SW 1271 (cell line): ENCODE measurements at places on chromosomes 2 and 18.

DNA sequence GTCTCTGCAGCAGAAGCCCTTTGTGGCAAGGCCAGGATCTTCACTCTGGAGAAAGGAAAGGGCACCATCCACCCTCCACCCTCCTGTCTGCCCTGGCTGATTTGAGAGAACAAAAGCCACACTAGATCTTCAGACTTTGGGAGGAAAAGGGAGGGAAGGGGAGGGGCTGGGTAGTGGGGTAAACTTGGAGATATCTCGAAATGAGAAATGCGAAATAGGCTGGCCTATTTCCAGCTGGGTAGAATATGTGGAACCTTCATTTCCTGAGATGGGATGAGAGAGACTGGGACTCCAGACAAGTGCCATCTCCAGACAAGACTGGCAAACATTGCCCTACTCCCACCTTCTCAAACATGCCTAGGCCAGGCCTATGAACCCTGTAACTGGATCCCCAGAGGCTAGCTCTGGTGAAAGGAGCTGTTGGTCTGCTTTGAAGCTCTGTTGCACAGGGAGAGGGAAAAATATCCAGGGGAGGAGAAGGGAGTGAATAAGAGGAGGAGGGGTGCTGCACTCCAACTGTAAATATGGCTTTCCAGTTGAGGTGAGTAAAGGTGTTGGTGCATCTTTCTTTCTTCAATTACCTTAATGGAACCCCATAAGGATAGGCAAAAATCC is 1.7 kb downstream of the HOXD12 start:
- DNase-seq: no peak

DNA sequence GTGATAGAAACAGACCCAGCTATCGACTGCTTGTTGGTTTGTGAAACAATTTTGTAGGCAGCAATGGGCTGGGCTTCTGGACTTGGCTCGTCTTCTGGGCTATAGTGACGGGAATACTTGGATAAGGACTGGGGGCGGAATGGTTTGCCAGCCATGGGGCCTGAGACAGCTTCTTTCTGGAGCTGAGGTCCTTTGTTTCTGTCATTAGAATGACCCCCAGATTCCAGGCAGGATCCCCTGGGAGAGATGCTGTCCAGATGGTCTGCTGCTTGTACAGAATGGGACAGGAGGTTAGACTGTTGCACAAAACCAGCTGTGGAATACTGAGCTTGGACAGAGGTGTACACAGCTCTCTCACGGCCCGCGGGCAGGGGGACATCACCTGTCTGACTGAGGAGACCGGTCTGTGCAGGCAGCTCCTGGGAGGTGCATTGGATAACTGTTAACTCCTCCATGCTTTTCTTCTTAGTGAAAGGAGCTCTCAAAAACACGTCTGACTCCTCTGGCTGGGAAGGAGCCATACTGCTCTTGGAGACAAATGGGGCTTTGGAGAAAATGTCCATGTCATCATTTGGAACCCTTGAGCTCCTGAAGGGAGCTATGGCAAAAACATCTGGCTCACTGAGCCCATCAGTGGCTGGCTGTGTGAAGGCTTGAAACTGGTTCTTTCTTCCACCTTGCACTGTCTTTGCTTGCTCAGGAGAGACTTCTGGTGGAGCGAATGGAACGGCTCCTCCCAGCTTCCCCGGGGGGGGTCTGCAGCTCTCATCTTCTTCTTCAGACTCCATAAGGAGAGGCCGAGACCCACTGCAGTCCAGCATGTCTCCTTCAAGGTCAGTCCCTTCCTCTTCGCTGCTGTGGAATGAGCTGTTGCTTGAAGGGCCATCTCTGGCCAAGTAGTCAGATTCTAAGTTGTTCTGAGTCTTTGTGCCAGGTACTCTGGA is 28.6 kb upstream of the NFU1 start:
- no peak for DNase-seq

DNA sequence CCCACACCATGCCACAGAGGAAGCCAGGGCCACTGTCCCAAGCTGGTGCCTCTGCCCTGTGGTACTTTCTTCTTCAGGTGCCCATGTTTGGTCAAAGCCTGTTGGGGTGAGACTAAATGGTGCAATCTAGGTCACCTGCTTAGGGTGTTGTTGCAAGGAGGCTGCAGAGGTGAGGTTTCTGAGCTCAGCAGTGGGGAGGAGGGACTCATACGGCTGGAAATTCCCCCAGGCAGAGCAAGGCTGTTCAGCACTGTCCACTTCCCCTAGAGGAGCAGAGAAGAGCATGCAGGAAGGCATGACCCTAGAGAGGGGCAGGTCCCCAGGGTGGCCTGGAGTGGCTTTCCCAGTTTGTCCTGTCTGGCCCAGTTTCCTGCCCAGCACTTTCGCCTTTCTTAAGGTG is 211.0 kb downstream of the HAUS1 start:
- DNase-seq: no peak

DNA sequence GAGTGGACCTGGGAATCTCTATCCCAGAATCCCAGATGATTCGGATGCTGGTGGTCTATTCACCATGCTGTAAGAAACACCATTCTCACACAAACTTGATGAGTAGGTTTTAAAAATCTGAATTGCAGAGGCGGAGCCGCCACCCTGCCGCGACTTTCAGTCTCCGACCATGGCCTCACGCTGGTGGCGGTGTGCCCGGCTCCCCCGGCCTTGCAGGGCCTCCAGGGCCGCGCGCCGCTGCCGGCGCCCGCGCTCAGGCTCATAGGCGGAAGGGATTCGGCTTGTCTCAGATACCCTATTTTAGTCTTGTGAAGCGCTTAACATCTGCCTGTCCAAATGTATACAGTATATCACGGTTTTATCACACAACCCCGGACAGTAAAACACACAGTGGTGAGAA is 2.6 kb upstream of the PPM1B start:
- no peak for DNase-seq

DNA sequence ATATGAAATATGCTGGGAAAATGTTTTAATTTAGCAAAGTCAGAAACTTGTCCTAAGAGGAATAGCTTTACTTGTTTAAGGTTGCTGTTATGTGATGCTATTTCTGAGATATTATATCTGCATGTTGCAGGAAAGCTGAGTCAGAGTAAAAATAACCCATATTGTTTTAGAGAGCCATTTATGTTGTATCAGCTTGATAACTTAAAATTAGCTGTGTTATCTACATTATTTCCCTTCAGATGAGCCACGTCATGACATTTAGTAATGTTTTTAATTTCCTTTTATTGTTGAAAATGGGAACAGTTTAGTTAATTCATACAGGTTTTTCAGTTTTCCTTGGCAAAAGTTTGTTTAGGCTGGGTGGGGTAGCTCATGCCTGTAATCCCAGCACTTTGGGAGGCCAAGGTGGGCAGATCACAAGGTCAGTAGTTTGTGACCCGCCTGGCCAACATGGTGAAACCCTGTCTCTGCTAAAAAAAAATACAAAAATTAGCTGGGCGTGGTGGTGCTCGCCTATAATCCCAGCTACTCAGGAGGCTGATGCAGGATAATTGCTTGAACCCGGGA is 55.8 kb downstream of the TTC27 start:
- DNase-seq: no peak

DNA sequence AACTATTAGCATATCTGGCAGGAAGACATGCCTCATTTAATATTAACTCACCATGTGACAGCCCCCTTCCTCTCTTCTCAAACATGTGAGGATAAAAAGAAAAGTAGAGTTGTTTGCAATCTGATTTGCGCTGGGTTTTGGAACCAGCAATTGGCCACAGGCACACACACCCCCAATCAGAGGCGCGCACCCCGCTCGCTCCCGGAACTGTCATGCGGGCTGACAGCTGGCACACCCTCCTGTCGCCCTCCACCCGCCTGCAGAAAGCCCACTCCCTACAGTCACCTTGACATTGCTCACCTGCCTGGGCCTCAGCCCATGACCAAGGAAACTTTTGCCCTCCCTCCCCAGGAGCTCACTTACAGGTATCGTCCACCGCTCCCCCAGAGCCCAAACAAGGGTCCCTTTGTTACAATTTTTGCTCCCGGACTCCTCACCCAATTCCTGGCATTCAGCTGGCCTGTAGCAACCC is 1.1 kb downstream of the COBLL1 start:
- no peak for DNase-seq

DNA sequence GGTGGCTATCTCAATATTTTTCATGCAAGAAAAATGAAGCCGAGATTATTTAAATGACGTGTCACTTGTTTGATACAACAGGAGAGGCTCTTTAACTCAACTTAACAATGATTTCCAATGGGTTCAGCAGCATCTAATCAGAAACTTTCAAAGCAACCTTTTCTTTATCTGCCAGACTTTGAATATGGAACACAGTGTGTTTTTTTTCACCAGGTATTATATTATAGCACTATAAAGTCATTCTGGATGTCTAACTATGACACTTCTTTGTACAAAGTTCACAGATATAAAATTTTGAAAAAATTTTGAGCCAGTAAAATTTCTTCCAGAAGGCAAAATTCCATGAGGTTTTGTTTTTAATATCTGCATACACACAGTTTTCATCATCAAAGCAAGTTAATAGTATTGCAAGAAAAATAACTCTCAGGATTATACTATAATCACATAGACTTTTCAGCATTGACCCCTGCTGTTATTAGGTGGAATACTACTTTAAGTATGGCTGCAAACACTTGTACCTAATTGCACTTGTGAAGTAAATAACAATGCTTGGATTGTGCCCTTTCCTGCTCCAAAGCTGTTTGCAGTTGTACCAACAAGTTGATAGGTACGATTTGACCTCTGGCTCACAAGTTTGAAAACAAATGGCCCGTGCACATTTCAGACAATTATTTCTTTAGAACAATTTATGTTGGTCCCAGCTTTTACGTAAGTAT is 44.0 kb upstream of the DSG1 start:
- no peak for DNase-seq

- DNase-seq: no peak
Measured at GRCh38 chr2:26711457-26712161, 19.1 kb downstream of the KCNK3 start.

GRCh38 chr2:114642166-114642770 is 199.8 kb downstream of the DPP10 start:
- no peak for DNase-seq

DNA sequence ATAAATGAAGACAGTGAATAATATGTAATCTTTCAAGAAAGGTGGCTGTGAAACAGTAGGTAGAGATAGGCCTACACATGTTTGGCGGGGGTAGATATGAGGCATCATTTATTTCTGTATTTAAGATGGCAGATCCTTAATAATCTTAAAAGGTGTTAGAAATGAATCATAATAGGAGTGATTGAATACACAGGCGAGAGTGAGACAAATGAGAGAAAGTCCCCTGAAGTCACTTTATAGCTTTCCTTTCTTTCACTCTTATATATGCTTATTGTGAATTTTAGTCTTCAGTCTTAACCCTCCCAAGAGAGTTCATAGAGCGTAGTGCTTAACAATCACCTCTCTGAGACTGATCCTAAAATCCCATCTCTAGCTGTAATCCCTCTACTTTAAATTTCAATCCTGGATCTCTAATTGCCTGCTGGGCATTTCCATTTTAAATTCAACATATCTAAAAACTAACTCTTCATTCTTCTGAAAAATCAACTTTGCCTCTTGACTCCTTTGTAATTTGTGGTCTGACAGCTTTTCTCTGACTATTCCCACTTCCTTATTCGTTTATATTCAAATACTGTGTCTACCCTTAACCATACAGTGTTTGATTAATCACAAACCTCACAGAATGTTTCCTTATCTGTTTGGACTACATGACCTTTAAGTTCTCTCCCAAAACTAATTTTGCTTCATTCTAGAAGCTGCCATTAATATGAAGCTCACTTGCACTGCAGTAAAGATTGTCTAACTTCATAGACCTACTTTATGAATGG is 463.7 kb upstream of the FSIP2 start:
- no peak for DNase-seq

- DNase-seq: no peak
Measured at GRCh38 chr18:3869848-3870247, 419.9 kb downstream of the TGIF1 start.

- DNase-seq: no peak
Measured at GRCh38 chr2:61926531-61927477, 21.3 kb downstream of the COMMD1 start.

GRCh38 chr2:133791191-133791590 is 222.9 kb upstream of the NCKAP5 start:
- DNase-seq: peak; percentile 79

- no peak for DNase-seq
Measured at GRCh38 chr18:6495536-6495935, 80.8 kb upstream of the L3MBTL4 start.

- DNase-seq: no peak
Measured at GRCh38 chr2:151056870-151057269, 204.8 kb downstream of the RBM43 start.

GRCh38 chr18:12391487-12392165 is 14.6 kb upstream of the AFG3L2 start:
- DNase-seq: no peak

DNA sequence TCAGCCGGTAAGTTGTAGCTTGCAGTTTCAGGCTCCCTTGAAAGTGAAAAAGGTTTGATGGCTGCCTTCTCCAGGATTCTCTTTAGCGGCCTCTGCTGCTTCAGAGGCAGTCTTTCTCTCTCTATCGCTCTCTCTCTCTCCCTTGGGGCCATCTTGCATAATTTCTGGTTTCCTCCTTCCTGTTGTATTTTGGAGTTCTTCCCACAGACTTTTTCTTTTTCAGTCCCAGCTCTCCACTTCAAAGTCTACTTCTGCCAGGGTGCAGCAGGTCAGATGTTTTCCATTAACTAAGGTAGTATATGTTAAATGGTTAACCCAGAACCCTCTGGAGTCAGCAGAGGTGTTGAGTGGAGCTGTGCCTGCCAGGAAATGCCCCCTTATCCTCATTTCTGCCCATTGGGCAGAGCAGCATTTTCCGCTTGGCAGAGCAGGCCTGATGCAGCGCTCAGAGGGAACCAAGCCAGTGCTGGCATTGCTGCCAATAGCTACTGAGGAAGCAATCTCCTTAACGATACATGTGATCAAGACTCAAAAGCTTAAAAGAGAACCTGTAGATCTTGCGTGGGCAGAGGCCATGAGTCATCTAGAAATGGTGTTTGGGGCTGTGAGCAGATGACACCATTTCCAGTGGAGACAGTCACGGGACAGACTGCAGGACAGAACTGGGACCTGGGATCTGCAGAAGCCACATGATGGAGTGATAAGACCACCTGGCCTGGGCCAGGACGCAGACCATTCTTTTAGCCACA is 20.8 kb downstream of the DBI start:
- DNase-seq: no peak

GRCh38 chr2:55952415-55952814 is 28.8 kb upstream of the EFEMP1 start:
- no peak for DNase-seq

GRCh38 chr2:150847578-150847977 is 360.1 kb upstream of the RND3 start:
- no peak for DNase-seq

DNA sequence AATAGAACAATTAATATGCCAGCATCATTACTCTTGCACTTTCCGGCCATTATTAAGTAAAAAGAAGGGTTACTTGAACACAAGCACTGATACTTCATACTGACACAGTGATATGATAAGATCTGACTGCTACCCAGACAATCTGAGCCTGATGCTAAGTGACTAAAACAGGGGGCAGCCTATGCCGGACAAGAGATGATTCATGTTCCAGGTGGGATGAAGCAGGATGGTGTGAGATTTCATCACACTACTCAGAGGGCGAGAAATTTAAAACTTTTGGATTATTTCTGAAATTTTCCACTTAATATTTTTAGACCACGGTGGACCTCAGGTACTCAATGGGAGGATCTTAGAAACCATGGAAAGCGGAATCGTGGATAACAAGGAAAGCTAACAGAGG is 61.7 kb downstream of the LIPG start:
- no peak for DNase-seq
